ENCODE measurements at places on chromosomes 3 and 15. TPM values are rescaled to one million over a fixed set of nuclear protein-coding genes. Genes with fewer than 3 reads are reported as not detected.
A peak's percentile ranks its signal among the peaks of the same experiment; 100 is the strongest.

The ATP13A5 gene
- total RNA-seq, result not detected

The KBTBD13 gene
- total RNA-seq, result not detected

The GP5 gene
- total RNA-seq, result 0.49 TPM

DNA sequence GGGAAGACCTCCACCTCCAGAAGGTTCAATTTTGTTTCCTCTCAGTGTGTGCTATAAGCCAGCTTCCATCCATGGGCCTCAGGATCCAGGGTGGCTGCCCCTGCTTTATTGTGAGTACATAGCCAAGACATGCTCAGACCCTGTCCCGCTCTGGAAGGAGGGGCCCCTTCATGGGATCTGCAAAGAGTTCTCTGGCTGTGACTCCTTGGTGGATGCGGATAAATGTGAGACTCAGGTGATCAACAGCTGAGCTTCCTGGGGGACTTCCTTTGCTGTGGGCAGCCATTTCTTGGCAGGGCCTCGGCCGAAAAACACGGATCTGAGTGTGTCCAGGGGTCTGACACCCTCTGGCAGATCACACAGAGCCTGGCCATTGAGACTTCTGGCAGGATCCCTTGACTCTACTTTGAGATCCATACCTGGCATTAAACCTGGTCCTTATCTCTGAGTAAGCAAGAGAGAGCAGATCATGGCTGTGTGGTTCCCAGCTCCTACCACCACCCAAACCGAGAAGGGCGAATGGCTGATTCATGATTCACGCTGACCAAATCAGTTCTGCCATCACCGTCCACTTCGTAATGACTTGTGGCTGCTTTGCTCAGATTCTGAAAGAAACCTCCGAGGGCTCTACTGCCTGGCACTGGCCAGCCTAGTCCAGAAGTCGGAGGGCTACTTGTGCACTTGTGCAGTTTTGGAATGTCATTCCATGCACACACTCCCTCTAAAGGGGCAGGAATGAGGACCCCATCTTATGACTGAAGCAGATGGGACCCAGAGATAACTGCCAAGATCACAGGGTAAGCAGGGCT, 68.1 kb downstream of the SENP2 start:
- peak; percentile 7 for DNase-seq

The RETNLB gene
- total RNA-seq, result not detected

- no peak for DNase-seq
Measured at GRCh38 chr3:14096742-14097141, 27.9 kb downstream of the CHCHD4 start.

DNA sequence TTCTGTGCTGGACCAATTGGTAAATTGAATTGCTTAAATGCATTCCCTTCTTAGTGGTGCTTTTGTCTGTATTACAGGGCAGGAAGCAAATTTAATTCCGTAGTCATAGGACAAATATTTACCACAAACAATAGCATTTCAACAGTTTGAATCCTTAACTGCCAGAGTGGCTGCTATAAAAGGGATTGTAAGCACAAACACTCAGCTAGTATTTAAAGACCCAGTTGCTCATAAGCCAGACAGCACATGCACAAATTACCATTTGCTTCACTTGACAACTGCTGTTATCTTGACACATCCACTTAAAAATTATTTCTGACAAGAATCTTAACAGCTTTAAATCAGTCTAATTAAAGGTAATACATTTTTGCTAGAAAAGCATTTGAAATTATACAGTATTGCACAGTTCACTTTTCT, 490.2 kb upstream of the ADAMTS9 start:
- no peak for DNase-seq

The ECE2 gene
- not detected for total RNA-seq

DNA sequence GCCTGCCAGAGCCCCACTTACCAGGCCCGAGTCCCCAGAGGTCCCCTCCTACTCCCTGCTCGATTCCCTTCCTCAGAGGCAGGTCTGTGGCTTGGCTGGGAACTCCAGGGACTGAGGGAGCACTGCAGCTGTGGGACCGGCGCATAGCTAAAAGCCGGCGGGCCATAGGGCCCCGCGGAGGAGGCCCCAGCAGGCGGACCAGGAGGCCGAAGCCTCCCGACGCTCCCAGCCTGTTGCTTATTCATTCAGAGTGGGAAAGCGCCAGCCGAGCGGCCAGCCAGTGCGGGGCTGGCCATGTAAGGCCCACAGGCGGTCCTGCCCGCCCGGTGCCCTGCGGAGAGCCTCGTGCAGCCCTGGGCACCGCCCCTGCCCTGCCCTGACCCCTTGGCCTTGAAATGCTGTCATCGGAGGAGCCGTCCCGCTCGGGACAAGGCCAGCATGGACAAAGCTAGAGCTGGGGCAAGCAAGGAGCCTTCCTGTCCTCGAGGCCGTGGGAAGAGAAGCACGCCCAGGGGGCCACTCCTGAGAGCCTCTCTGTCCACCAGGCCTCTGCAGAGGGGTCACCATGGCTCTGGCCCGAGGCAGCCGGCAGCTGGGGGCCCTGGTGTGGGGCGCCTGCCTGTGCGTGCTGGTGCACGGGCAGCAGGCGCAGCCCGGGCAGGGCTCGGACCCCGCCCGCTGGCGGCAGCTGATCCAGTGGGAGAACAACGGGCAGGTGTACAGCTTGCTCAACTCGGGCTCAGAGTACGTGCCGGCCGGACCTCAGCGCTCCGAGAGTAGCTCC, at the start of gene LOXL1:
TSS of gene LOXL1 (plus strand) at position 244 of the 784 bp plus-strand sequence. CDS start at position 566, 322 bp downstream.
- peak; percentile 91 for DNase-seq

DNA sequence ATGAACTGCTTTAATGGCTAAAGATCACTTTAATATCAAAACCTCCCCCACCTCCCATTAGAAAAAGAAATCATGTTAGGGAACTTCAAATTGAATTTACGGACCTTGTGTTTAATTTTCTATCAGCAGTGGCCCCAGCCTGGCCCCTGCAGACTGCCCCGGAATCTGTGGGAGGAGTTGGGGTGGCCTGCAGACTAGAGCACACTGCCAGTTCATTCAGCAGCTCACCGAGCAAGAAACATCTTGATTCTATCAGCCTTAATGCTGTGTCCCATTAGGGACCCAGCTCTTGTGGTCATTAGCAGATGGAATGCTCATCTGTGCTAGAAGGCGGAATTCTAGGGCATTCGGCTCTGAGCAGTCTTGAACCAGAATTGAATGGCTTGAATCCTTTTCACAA, 54.2 kb downstream of the FLNB start:
- peak; percentile 40 for DNase-seq

- DNase-seq, result no peak
Measured at GRCh38 chr15:59240036-59240435, 33.4 kb downstream of the LDHAL6B start.

DNA sequence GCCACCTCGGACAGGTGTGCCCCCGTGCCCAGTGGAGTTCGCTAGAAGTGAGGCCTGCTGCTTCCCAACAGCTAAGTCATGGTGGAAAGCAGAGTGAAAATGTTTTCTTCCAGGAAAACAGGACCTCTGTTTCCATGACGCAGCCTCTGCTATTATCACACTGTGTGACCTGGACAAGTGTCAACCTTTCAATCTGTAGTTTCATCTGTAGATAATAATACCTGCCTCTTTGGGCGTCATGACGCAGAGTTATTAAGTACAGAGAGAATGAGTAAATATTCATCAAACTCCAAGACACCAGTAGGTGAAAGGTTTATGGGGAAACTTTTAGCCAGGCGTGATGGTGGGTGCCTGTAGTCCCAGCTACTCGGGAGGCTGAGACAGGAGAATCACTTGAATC, 62.3 kb downstream of the TMEM44 start:
- no peak for DNase-seq

- DNase-seq, result no peak
Measured at GRCh38 chr3:110969229-110970211, 102.1 kb upstream of the NECTIN3 start.

DNA sequence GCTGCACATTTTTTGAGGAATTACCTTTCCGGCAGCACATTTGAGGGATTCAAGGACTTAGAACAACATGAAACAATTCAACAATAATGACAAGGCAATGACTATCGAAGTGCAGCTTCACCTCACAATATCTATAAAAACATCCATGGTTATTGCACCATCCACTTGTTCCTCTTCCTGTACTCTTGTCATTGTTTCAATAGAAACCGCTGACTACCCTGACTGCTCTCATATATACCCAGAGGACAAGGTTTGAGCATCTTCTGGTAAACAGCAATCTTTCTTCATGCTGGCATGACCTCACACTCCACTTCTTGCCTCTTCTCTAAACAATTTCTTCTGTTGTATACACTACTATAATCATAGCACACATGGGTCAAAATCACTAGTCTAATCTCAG, 864.9 kb downstream of the FHIT start:
- no peak for DNase-seq

Data from fibroblast of the aortic adventitia (primary cell).